SK-N-SH (cell line): ENCODE measurements at places on chromosomes 1 and 21.

GRCh38 chr1:92945748-92946270, 15.5 kb downstream of the DIPK1A start:
- no peak overlapping the region for H3K4me3 ChIP-seq
- H3K27ac ChIP-seq: no peak overlapping the region
- no peaks in the 10 kb centered on the region for H3K27me3 ChIP-seq
- no peak for DNase-seq
- H3K4me1 ChIP-seq: peaks cover 5% of the 10 kb centered on the region
- H3K36me3 ChIP-seq: no peaks in the 10 kb centered on the region

DNA sequence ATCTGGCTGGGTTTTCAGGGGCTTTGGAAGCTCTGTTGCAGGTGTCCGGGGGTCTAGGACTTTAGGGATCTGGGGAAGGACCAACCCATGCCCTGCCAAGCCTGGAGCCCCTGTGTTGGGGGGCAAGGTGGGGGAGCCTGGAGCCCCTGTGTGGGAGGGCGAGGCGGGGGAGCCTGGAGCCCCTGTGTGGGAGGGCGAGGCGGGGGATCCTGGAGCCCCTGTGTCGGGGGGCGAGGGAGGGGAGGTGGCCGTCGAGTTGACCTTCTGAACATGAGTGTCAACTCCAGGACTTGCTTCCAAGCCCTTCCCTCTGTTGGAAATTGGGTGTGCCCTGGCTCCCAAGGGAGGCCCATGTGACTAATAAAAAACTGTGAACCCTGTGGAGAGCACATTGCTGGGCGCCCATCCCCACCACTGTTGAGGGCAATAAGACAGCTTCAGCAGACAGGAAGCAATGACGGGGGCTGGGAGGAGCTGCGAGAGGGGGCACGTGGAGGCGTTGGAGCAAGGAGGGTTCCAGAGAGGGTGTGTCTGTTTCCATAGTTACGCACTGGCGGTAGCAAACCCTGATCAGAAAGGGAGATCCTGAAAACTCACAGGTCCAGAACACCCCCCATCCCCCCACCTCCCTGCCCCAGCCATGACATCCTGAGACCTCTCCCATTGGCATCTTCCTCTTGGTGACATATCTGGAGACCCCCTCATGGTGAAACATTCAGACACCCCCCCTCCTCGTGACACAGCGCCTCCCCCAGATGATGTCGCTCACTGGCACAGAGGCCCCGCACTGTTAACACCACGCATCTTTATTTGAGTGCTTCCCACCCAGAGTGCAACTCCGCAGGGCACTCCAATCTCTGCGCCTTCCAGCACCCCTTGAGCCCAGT, 8.4 kb downstream of the MYBPH start:
- no peak overlapping the region for H3K27ac ChIP-seq
- DNase-seq: no peak
- H3K36me3 ChIP-seq: no peaks in the 10 kb centered on the region
- no peaks in the 10 kb centered on the region for H3K27me3 ChIP-seq

GRCh38 chr1:87370544-87370943, 41.9 kb downstream of the LMO4 start:
- no peaks in the 10 kb centered on the region for H3K27me3 ChIP-seq
- peaks cover 5% of the 10 kb centered on the region for H3K36me3 ChIP-seq
- no peak overlapping the region for H3K27ac ChIP-seq

DNA sequence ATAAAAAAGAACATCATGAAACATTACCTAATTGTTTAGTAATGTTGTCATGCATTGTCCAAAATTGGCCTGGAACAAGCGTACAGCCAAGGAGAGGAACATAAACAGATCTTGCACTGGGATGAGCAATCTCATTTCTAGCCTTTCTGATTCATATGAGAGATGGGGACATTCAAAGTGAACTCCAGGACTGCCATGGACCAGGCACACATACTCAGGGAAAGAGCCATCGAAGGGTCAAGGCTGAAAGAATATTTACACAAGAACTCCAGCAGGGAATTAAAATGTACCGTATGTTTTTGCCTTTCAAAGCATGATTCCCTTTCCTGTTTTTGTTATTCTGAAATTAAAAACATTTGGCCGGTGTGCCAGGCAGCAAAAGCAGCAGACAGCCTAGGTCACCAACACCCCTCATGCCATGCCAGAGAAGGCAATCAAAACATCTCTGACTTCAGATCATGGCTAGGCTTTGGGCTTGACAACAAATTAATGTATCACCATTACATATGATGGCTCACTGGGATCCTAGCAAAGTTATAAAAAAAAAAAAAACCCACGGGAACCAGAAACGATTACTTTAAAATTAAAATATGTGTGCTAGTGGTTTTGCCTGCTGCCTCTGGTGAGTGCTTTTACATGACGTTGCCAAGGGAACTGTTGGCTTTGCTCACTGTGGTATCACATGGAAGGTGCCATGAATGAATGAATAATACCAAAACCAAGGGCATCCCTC, 159.8 kb downstream of the TGFBR3 start:
- H3K27ac ChIP-seq: no peak overlapping the region
- no peaks in the 10 kb centered on the region for H3K36me3 ChIP-seq
- no peaks in the 10 kb centered on the region for H3K4me1 ChIP-seq
- no peak for DNase-seq

- H3K27ac ChIP-seq: no peak overlapping the region; the same call in 1 of the 2 replicates
- no peak overlapping the region for H3K4me3 ChIP-seq
- H3K4me1 ChIP-seq: peaks cover 33% of the 10 kb centered on the region
- no peaks in the 10 kb centered on the region for H3K36me3 ChIP-seq
- no peak for DNase-seq
Observed at GRCh38 chr1:221712198-221712684, 29.6 kb downstream of the DUSP10 start.

- peak within 1 kb of the TSS; percentile 94 for H3K4me3 ChIP-seq
- H3K27me3 ChIP-seq: no peaks in the 10 kb centered on the region
- H3K4me1 ChIP-seq: peaks cover 23% of the 10 kb centered on the region; the same call in 1 of the 2 replicates
- peaks cover 28% of the 10 kb centered on the region for H3K36me3 ChIP-seq
- DNase-seq: peak; percentile 96
Observed at GRCh38 chr1:226062558-226063223, at the start of gene H3-3A. H3-3A (plus strand) TSS chr1:226062716; CDS start chr1:226064352, 1,636 bp downstream.

DNA sequence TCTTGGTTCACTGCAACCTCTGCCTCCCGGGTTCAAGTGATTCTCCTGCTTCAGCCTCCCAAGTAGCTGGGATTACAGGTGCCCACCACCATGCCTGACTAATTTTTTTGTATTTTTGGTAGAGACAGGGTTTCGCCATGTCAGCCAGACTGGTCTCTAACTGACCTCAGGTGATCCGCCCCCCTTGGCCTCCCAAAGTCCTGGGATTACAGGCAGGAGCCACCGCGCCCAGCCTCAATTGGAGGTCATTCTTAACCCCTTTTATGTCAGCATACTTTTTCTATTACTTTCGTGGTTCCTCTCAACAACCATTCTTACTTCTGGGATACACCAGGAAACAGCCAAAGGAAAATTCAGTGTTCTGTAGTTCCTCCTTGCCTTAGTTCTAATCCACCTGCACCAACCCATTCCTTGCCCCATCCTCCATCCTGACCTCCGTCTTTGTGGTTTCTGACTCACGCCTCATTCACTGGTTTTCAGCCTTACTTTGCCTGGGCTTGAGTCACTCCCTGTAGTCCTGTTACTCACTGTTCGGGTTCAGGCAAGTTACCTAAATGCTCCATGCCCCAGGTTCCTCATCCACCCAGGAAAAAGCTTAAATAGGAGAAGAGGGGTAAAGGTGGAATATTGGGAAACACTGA, 12.9 kb upstream of the BCL10 start:
- DNase-seq: no peak
- H3K4me3 ChIP-seq: no peak overlapping the region
- H3K4me1 ChIP-seq: no peaks in the 10 kb centered on the region
- H3K27ac ChIP-seq: peak overlapping the region; percentile 46
- H3K27me3 ChIP-seq: no peaks in the 10 kb centered on the region
- H3K36me3 ChIP-seq: no peaks in the 10 kb centered on the region

DNA sequence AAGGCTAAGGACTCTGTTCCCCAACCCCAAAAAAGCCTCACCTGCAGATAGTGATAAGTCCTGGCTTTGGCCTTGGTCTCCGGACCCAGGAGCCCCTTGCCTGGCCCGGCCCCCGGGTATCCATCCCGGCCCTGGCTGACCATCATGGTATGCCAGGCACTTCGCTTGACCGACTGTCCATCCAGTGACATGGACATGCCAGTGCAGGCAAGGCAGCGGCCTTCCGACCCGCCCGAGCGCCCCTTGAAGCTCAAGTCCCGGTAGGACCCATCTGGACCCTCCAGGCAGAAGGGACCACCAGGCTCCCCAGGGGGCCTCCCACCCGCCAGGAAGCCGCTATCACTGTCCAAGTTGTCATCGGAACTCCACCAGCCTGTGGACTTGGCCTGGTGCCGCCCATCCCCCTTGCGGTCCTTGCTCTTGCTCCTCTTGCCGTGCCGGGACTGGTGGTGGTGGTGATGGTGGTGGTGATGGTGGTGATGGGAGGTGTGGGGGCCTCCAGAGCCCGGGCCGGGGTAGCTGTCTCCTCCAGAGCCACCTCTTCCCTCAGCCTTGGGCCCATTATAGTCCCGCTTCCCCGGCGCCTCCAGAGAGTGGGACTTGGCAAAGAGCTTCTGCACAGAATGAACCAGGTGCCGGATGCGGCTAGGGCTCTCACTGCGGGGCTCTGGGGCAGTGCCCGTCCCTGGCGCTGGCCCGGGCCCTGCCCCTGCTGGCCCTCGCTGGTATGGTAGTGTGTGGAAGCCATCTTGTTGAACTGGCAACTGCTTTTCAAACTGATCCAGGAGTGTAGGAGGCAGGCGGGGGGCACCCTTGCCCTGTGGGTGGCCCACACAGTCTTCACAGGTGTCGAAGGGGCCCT, 25.0 kb downstream of the DLGAP3 start:
- no peaks in the 10 kb centered on the region for H3K27me3 ChIP-seq
- H3K4me1 ChIP-seq: peaks cover 3% of the 10 kb centered on the region; the same call in 1 of the 2 replicates
- no peak for DNase-seq
- H3K4me3 ChIP-seq: no peak overlapping the region
- H3K36me3 ChIP-seq: no peaks in the 10 kb centered on the region

DNA sequence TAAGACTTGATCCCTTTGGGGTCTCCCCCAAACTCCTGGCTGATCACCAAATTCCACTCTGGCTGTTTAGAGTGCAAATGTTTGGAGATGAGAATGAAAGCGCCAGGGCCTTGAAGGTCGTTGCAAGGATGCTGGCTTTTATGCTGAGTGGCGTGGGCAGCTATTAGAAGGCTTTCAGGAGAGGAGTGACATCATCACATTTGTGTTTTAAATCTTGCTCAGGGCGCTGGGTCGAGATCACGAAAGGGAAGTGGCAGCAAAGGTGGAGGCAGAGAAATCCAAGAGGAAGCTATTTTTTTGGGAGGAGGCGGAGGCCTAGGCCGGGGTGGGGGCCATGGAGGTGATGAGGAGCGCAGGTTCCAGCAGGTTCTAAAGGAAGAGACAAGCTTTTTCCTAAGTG, 49.3 kb downstream of the PDE9A start:
- no peak overlapping the region for H3K4me3 ChIP-seq
- no peak overlapping the region for H3K27ac ChIP-seq
- no peak for DNase-seq
- no peaks in the 10 kb centered on the region for H3K36me3 ChIP-seq

DNA sequence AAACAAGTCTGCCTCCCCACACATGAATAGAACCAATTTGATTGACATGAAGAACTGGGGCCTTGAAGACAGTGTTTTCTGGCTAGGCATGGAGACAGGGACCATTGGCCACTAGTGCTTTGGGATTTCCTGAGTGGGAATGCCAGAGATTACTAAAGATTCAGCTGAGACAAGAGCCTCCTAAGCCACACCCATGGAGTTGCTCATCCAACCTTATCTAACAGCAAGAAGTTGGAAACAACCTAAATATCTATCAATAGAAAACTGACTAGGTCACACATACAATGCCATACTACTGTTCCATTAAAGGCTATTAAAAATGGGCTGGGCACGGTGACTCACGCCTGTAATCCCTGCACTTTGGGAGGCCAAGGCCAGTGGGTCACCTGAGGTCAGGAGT, 184.1 kb downstream of the ZBTB18 start:
- no peak overlapping the region for H3K27ac ChIP-seq
- no peak for DNase-seq
- H3K27me3 ChIP-seq: no peaks in the 10 kb centered on the region
- H3K36me3 ChIP-seq: no peaks in the 10 kb centered on the region

GRCh38 chr1:156384007-156384406, 15.0 kb downstream of the RHBG start:
- no peak overlapping the region for H3K4me3 ChIP-seq
- no peak overlapping the region for H3K27ac ChIP-seq
- H3K36me3 ChIP-seq: no peaks in the 10 kb centered on the region
- no peak for DNase-seq
- peaks cover 6% of the 10 kb centered on the region; the same call in 1 of the 2 replicates for H3K4me1 ChIP-seq
- no peaks in the 10 kb centered on the region for H3K27me3 ChIP-seq

DNA sequence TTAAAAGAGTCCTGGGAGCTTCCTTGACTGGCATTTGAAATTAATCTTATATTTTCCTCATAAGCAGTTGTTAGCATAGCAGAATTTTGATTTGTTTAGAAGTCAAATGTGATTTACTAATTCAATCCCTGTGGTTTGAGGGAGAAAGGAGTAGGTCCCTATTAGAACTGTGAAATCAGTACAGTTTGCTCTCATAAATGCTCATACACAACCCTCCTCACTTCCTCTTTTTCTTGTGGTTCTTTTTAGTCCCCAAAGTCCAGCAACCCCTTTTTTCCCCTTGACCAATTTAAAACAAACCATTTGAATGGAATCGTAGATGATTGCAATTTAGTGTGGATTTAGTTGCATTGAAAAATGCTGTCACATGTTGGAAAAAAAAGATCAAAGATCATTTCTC, 9.2 kb upstream of the IFI44 start:
- no peaks in the 10 kb centered on the region for H3K4me1 ChIP-seq
- DNase-seq: no peak
- H3K4me3 ChIP-seq: no peak overlapping the region
- H3K27ac ChIP-seq: no peak overlapping the region
- H3K36me3 ChIP-seq: no peaks in the 10 kb centered on the region
- H3K27me3 ChIP-seq: no peaks in the 10 kb centered on the region

DNA sequence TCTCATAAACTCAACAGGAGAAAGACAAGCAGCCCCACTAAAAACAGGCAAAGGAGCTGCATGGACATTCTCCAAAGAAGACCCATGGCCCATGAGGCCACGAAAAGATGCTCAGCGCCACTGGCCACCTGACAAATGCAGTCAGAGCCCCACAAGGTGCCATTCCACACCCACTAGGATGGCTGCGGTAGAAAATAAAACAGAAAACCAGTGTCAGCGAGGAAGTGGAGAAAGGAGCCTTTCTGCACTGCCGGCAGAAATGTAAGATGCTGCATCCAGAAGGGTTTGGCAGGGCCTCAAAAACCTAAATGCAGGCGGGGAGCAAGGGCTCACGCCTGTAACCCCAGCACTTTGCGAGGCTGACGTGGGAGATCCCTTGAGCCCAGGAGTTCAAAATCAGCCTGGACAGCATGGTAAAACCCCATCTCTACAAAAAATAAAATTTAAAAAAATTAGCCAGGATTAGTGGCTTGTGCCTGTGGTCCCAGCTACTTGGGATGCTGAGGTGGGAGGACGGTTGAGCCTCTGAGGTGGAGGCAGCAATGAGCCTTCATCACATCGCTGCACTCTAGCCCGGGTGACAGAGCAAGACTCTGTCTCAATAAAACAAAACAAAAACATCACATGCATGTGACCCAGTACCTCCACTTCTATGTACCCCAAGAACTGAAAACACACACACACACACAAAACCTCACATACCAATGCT, 4.2 kb downstream of the WNT9A start:
- no peaks in the 10 kb centered on the region for H3K36me3 ChIP-seq
- H3K4me3 ChIP-seq: no peak overlapping the region
- H3K27me3 ChIP-seq: no peaks in the 10 kb centered on the region

GRCh38 chr21:46425041-46425440, 33.6 kb upstream of the DIP2A start:
- no peaks in the 10 kb centered on the region for H3K27me3 ChIP-seq
- no peak overlapping the region for H3K27ac ChIP-seq
- no peak for DNase-seq

- no peaks in the 10 kb centered on the region; the same call in 1 of the 2 replicates for H3K4me1 ChIP-seq
- no peaks in the 10 kb centered on the region for H3K36me3 ChIP-seq
- no peaks in the 10 kb centered on the region for H3K27me3 ChIP-seq
- H3K27ac ChIP-seq: no peak overlapping the region
Observed at GRCh38 chr1:116076831-116077230, 34.4 kb upstream of the MAB21L3 start.
